ENCODE measurements at places on chromosomes 3 and 15.
A peak's percentile ranks its signal among the peaks of the same experiment; 100 is the strongest.

DNA sequence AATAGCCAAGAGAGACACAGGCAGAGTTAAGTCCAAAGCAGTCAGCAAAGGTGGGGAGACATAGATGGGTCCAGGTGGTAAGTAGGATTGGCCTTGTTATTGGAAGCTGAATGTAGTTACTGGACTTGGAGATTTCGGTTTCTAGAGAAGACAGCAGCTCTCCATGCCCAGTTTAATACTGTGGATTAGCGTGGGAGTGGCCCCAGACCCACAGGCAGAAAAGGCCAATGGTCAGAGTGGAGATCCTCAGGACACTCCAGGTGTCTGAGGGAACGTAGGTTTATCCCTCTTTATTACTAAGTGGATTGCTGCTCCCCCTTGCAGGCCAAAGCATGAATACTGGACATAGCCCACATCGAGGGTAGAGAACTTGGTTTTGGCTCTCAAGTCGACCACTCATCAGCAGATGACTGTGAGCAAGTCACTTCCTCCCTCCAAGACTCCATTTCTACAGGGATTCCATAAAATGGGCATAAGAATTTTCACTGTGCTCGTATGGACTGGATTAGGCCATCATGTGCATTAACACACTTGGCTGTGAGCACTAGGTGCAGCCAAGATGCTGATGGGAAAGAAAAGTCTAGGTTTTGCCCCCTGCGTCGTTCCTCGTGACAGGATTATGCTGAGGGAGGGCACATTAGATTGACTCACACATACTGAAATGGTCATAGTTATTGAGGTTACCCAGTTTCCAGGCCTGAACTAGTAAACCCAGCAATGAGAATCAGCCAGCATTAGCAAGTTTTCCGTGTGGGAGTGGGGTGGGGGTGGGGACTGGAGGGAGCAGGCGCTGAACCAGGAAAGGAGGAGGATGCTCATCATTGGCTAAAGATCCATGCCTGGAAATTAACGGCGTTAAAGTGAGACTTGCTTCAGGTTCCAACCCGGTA is 225.2 kb upstream of the TPRG1 start:
- no peak for DNase-seq

GRCh38 chr15:70815604-70816003 is 38.4 kb downstream of the LARP6 start:
- no peak for DNase-seq

GRCh38 chr3:197083486-197083885 is 53.9 kb upstream of the MELTF start:
- DNase-seq, result no peak

DNA sequence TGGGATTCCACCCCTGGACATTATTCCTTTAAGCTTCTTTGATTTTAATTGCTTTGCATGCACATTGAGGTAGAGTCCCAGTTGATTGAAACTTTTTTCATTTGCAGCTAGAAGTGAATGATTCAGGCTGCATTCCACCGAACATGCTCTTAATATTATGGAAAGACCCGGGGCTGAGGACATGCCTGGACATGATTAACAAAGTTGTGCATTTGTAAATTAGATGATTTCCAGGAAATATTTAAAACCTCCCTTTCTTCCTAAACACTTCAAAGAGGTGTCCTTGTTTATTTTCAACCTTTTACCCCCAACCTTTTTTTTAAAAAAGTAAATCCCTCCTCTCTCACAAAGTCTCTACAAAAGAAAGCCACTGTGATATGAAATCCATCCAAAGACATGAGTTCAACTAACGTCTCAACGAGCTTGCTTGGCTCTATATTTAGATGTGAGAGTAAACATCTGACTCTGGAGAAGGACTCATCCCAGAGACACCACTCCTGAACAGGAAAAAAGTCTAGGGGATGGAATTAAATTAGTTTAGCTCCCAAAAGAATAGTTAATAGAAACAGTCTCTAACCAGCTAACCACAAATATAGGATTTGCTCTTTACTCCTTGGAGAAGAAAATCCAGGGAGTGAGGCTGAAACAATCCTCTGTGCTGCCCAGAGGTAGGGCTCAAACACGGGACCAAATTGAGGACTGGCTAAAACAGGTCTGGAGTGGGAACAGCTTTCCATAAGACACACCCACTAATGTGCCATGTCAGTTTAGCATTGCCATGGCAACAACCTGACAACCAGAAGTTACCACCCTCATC is 83.1 kb downstream of the XXYLT1 start:
- DNase-seq, result no peak

DNA sequence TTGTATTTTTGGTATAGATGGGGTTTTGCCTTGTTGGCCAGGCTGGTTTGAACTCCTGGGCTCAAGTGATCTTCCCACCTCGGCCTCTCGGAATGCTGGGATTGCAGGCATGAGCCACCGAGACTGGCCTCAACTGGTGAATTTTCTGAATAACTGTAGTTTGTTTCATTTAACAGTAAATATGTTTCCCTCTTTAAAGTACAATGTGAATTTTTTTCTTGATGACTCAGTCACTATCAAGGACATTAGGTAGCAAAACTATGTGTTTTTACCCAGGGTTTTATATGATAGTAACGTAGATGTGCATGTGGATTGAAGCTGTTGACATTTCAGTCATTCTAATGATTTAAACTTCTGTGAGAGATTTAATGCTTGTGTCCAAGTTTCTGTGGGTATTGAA is 40.2 kb upstream of the MAPKBP1 start:
- no peak for DNase-seq

DNA sequence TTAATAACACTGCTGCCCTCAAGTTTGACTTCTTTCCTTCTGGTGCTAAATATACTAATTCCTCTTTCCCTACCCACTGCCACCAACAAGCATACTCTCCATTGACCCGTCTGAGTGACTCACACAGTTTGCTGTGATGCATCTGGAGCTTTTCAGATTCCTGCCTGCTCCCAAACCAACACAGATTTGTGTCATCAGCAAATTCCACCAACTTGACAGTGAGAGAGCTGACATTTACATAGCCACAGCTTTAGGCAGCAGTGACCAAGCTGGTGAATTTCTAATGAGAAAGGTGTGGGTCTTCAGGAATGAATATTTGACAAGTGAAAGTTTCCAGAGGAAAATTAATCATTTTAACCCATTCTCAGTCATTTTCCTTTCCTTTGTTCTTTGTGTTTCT is 96.5 kb upstream of the PRICKLE2 start:
- DNase-seq, result no peak

GRCh38 chr15:46525984-46526725 is 891.3 kb downstream of the SQOR start:
- no peak for DNase-seq

GRCh38 chr15:63051156-63052066 is 8.9 kb downstream of the TPM1 start:
- DNase-seq, result no peak

- DNase-seq, result no peak
These were observed 36.4 kb upstream of the EHHADH start for GRCh38 chr3:185290266-185290665.

DNA sequence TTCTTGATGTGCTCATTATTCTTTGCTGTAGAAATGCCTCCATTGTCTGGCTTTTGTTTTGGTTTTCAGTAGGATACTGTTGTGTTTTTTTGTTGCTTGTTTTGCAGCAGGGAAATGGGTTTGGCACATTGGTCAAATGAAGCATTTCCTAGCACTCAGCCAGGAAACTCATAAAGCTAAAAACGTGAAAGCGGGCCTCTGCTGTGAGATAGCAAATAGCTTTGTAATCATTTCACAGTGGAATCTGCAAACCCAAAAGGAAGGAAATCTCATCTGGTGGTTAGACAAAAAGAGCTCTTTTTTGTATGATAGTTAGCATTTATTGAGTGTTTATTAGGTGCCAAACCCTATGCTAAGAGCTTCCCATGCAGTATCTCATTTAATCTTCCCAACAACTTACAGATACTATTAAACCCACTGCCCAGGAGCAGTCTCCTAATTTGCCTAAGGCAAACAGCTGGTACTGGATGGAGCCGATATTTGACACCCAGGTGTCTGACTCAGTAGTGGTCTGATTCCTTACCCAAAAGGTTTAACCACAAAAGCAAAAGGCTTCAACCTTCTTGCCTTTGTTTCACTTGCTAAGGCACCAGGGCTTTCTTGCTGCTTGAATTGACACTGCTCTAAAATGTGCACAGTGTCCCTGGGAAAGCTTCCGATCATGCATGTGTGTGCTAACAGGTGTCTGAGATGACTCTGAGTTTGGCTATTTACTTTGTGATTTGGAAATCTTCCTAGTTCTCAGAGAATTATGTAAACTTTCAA is 527.9 kb upstream of the MDFIC2 start:
- no peak for DNase-seq

- no peak for DNase-seq
These were observed 33.6 kb downstream of the TMEM212 start for GRCh38 chr3:171876680-171877147.

DNA sequence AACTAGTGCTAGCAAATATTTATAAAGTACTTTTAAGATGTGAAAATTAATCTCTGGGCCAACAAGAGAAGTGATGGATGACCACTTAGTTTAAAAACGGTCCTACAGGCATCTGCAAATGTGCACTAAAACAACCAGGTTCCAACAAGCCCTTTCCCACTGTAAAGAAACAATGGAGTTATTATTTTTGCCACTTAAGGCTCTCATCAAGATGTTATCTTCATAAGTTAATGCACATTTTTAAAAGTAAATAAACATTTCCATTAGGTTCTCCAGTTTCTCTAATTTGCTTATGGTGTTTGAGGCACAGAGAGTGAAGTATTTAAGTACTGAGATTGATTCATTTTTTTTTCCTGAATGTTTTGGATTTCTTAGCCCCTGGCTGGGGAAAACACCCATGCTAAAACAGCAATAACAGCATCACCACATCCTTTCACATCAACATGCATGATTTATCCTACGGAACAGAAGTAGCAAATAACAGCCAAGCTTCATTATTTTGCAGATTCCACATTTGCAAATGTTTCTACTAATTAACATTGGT is 20.8 kb downstream of the ABI3BP start:
- DNase-seq, result no peak

DNA sequence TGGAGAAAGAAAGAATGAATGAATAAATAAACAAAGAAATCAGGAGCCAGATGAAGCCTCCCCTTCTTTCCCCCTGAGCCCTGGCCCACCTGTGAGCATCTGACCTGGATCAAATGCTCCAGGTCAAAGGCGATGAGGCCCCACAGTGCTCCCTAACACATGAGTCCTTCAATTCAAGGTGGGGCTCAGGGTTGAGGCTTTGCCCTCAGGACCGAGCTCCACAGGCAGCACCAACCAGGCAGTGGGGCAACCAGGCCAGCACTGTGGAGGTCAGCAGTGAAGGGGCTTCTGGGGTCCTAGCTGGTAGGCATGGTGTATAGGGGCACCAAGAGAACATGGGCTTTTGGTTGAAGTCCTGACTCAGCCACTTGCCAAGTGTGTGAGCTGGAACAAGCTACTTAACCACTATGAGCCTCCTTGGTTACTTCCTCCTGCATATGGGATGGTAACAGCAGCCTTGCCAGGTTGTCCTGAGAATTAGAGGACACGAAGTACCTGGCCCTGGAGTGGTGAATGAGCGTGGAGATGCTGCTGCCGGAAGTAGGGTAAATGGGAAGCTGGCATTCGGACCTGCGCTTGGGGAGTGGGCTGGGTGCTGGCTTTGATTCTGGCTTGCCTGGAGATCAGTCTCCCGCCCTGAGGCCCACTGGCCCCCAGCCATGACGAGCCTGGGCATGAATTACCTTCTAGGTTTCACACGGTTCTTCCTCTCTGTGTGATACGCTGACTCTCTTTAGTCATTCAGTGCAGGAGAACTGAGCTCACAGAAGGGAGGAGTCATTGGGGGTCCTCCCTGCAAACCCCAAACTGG is 10.0 kb upstream of the PAQR5 start:
- DNase-seq, result peak; percentile 47

DNA sequence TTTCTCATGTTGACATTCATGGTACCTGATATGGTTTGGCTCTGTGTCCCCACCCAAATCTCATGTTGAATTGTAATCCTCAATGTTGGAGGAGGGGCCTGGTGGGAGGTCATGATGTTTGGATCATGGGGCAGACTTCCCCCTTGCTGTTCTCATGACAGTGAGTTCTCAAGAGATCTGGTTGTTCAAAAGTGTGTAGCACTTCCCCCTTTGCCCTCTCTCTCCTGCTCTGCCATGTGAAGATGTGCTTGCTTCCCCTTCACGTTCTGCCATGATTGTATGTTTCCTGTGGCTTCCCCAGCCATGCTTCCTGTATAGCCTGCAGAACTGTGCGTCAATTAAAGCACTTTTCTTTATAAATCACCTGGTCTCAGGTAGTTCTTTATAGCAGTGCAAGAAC is 3.3 kb upstream of the UBL7 start:
- no peak for DNase-seq

- no peak for DNase-seq
These were observed at the start of gene SAMMSON for GRCh38 chr3:69999140-70000027. Gene SAMMSON, plus strand, starts transcription at chr3:69999733.

- no peak for DNase-seq
These were observed 99.0 kb upstream of the LIPC start for GRCh38 chr15:58332676-58333400.

DNA sequence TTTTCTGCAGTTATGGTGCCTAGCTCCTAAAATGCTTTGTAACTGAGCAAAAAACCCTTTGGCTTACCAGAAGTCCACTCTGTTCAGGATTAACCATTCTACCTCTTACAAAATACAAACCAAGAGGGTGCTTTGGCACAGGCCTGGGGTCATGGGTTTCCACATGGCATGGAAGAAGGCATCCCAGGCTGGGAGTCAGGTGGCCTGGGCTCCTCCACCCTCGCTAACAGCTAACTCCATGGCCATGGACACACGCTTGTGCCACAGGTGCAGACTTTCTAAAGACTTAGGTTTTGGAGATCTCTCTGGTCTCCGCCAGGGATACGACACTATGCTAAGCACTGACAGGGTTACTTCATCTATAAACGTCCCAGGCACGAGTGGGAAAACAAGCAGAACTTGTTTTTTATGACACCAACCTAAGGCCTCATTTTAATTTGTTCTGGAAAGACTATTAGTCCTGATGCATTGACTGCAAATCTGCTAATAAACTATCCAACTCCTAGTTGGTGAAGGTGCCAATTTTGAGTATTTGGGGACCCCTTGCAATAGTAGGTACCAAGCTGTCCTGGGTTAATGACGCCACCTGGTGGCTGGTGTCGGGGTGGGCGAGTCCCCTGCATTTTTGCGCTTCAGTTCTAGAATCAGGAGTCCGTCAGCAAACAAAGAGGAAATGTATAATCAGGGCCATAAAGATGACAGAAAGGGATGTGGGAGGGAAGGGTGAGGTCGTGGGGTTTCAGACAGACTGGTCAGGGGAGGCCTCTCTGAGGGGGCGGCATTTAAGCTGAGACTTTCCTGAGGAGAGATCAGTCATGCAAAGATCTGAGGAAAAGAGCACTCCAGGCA is 10.3 kb upstream of the ALDH1A3 start:
- DNase-seq, result no peak

GRCh38 chr3:95189348-95189747 is 1126.5 kb downstream of the NSUN3 start:
- no peak for DNase-seq

- DNase-seq, result peak; percentile 72
These were observed 63.5 kb downstream of the OTOL1 start for GRCh38 chr3:161560008-161560637.

- no peak for DNase-seq
These were observed 211.9 kb downstream of the CBLB start for GRCh38 chr3:105656651-105657504.

- no peak for DNase-seq
These were observed 976.3 kb downstream of the DIPK2A start for GRCh38 chr3:144947895-144948294.
